ENCODE measurements at places on chromosomes 4 and X. TPM values are rescaled to one million over a fixed set of nuclear protein-coding genes. Genes with fewer than 3 reads are reported as not detected.

The F8A1 gene
- 20.7 TPM for total RNA-seq

GRCh38 chrX:77820091-77820727 lies 34.2 kb upstream of the ATRX start:
- no peak for DNase-seq

The TNIP2 gene
- 25.3 TPM for total RNA-seq

GRCh38 chr4:16207409-16207808 lies 18.9 kb downstream of the TAPT1 start:
- no peak for DNase-seq

DNA sequence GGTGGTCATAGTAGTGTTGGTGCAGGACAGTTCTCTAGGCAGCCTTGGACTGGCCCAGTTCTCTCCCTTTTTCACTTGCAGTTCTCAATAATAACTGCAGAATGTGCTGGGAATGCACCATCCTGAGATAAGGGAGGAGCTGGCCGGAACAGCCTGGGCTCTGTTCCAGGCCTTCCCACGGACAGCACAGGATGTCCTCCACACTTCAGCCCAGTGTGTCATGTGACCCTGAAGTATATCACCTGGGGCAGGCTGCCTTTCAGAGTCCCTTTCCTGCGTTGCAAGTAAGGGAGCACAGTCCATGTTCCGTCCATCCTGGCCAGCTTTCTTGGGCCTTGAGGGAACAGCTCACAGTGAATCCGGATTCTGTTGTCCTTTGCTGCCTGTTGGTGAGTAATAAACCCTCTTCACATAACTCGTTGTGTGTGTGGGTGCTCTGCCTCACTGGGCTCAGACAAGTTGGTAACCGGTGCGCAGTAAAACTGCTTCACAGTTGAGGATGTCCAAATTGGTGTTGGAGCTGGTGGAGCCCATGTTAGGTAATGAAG lies 32.3 kb upstream of the BBS12 start:
- no peak for DNase-seq

The MGARP gene
- total RNA-seq, result 1.7 TPM

The FGFR3 gene
- total RNA-seq, result 44.3 TPM

DNA sequence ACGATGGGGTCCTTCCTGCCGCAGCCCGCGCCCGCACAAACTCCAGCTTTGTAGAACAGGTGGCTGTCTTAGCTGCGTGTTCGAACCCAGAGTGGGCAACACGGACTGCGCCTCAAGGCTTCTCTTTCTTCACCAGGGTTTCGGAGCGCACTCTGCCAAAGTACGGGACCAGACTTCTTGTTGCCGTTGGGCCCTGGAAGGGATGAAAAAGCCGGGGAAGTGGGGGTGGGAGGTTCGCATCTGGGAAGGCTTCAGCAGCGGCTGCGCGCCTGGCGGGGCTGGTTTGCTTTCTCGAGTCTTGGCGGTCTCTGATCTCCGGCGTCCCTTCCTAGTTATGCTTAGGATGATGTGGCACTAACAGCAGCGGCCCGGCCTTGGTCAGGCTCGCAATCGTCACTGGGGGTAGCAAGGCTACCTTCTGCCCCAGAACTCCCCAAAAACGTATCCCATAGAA lies 673 bp downstream of the PARM1 start:
- no peak for DNase-seq

DNA sequence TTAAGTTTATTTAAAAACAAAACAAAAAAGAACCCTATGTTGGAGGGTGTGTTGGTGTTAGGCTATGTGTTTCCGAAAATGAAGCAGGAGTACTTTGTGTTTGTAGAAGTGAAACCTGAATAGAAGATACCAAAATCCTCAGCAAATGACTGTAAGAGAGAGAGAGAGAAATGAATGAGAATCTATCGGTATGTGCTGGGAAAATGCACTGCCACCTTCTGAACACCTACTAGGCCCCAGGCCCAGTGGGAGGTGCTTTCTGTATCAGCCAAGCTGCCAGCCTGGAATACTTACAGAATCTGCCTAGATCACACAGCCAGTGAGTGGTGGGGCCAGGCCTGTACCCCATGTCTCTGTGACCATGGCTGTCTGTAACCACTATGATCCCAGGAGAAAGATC lies 14.9 kb upstream of the PIM2 start:
- no peak for DNase-seq

DNA sequence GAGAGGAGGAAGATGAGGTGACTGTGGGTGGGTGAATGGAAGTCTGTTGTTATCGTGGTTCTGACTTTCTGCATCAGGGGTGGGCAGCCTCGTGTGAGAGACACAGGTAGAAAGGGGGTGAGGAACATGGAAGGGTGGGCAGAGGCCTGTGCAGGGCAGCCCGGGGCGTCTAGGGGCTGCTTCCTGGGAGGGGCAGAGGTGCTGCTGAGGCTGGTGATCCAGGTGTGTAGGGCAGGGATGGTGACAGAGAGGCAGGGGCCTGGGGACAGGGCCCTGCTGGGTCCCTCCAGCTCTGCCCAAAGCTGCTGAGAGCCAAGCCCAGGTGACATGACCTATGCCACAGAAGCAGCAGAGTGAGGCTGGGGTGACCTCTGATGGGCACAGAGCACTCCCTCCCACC lies 89.7 kb upstream of the C4orf50 start:
- DNase-seq, result no peak
